Breast epithelium (tissue), 4 donors: ENCODE measurements at places on chromosomes 2 and 18. TPM values are rescaled to one million over a fixed set of nuclear protein-coding genes. Genes with fewer than 3 reads are reported as not detected.

DNA sequence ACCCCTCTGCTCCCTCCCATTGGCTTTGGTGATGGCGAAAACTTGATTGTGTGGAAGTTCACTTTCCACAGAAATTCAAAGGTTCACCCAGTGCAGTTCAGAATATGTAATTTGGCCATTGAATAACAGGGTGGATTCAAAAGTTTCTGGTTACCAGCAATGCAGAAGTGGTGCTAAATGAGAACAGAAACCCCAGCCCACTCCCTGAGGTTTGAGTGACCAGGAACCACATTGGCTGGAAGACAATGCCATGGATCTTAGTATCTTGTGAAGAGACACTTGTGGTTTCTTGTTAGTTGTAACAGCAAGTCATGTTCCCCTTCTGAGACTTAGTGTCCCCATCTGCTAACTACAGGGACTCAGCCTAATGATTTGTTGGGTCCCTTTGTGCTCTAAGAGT is 49.8 kb downstream of the QPCT start:
- DNase-seq: no peak

- no peak for DNase-seq
These were observed 106.8 kb upstream of the SPATS2L start for GRCh38 chr2:200199576-200200263.

GRCh38 chr2:202514732-202515131 is 120.0 kb upstream of the FAM117B start:
- no peak for DNase-seq

DNA sequence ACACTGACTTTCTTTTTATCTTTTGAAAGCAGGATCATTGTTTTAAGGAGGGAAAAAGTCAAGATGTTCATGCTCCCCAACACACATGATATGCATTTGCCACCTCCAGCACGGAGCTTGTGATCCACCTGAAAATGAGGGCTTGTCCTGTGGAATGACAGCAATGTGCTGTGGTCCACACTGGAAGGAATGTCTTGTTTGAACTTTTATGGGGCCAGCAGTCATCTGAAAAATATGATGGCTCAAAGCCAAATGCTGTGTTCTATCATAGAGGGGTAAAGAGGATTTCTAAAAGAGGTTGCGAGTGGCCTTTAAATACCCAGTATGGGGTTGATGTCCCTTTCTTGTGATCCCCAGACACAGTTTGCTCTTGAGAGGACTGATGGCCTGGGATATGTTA is 226.5 kb upstream of the SPRED2 start:
- no peak for DNase-seq

DNA sequence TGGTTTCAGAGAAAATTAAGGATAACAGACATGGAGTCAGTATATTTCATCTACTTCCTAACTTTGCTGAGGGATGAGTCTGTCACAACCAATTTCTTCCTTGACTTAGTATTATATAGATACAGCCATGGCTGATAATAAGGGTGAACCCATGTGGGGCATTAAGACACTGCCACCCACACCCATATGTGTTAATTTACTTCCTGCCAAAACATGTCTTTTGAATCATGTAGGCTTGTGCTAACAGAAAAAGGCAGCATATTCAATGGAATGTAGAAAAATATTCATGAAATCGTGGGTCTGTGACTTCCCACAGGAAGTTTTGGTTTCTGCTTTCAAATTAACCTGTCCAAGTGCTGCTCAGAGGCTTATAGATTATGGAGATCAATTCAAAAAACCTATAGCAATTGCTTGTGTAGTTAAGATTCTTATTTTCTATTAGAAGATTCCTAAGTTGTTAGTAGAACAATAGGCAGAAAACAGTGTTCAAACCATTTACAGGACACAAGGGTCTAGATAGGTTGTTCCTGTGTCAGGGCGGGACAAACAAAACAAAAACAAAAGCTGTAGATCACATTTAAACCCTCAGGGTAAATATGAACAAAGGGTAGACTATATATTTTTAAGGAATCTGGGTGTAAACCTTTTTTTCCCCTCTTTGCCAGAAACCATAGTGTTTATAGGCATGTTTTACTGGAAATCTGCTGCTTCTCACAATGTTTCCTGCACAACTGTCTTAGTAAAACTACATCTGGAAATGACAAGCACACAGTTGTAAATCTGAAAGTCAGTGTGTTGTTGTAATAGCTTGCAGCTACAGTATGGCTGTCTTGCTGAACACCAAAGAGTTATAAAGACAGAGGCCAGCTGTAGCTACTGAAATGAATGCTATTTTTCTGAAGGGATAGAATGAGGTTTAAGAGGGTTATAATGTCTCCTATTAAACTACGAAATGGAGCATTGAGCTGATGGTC is 691.2 kb downstream of the EPHA4 start:
- no peak for DNase-seq

The LRP1B gene
- total RNA-seq: 2.3 TPM
